ENCODE measurements at places on chromosomes 7 and 10.
A peak's percentile ranks its signal among the peaks of the same experiment; 100 is the strongest.

DNA sequence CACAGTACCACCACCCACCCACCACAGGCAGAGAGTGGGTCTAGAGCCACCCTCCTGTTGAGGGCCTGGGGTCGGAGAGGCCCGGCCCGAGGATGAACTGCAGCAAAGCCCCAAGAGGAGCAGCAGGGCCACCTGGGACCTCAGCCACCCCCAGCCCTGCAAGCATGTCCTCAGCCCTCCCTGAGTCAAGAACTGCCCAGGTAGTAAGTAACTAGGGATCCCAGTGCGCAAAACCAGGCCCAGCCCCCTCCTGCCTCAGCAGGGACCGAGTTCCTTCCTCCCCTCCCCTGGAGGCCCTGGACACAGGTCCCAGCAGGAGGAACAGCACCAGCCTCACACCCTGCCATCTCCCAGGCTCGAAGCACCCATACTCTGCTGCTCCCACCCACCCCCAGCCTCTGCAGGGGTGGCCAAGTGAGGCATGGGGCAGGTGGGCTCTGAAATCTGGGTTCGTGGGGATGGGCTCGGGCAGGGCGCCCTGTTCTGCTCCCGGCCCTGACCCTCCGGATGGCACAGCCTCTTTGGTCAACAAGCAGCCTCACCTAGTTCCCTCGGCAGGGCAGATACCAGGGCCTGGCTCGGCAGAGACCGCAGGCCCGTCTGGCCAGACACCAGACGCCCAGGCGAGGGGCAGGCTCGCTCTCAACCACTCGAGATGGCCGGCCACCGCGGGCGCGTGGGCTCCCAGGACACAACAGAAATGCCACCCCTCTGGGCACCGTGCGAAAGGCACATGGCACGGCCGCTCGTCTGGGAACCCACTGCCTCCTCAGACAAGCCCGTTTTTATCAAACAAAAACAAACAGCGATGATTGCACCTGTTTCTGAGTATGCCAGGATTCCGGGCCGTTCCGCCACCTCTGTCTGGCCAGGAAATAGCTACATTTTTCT, 15.2 kb downstream of the PDGFA start:
- no peak for DNase-seq

GRCh38 chr7:101687081-101687480, 58.0 kb upstream of the MYL10 start:
- no peak for DNase-seq

- peak; percentile 45 for DNase-seq
Measured at GRCh38 chr10:124677749-124678556, 66.2 kb downstream of the FAM53B start.

- no peak for DNase-seq
Measured at GRCh38 chr7:16712916-16713315, 40.6 kb upstream of the TSPAN13 start.

- DNase-seq: no peak
Measured at GRCh38 chr10:96625173-96625572, 38.4 kb upstream of the TM9SF3 start.

- no peak for DNase-seq
Measured at GRCh38 chr10:110058212-110058611, 50.4 kb downstream of the ADD3 start.

GRCh38 chr7:8739837-8740236, 306.4 kb downstream of the NXPH1 start:
- no peak for DNase-seq

DNA sequence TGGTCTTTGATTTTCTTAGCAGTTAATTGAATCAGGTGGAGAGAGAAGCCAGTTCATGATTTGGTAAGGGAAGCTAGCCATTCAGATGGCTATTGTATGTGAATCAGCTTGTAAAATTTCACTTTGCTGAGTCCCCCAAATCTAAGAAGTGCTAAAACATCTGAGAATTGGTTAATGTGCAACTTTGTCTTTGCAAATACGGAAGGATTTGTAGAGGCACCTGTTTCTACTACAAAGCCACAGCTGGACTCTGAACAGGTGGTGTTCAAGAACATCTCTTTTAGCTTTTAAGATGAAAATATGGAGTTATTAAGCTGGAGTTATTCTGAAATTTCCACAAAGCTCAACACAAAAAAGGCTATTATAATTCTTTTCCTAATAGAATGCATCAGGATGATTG, 132.6 kb downstream of the VPS50 start:
- DNase-seq: no peak

DNA sequence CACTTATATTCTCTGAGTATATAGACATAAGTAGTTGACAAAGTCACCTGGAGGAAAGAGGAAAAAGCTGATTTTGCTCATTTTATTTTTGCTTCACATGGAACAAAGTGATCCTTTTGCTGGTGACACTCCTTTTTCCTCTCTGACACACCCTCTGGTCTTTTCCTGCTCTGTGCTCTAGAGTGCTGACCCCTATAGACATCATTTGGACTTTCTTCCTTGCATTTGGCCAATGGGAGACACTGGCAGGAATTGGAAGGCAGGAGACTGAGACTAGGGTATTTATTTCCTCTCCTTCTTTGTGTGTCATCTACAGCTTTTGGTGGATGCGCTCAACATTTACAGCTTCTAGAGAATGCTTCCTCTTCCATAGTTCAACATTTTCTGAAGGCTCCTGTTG, 1078.1 kb downstream of the SORCS1 start:
- no peak for DNase-seq

GRCh38 chr7:107951896-107952295, 51.1 kb downstream of the LAMB1 start:
- DNase-seq: no peak

- DNase-seq: no peak
Measured at GRCh38 chr10:77424257-77424656, 213.4 kb downstream of the KCNMA1 start.

GRCh38 chr10:107477266-107477665, 312.8 kb upstream of the SORCS1 start:
- no peak for DNase-seq

- no peak for DNase-seq
Measured at GRCh38 chr10:69869291-69869961, 67.7 kb downstream of the COL13A1 start.

- no peak for DNase-seq
Measured at GRCh38 chr10:106707657-106708056, 456.8 kb downstream of the SORCS1 start.

DNA sequence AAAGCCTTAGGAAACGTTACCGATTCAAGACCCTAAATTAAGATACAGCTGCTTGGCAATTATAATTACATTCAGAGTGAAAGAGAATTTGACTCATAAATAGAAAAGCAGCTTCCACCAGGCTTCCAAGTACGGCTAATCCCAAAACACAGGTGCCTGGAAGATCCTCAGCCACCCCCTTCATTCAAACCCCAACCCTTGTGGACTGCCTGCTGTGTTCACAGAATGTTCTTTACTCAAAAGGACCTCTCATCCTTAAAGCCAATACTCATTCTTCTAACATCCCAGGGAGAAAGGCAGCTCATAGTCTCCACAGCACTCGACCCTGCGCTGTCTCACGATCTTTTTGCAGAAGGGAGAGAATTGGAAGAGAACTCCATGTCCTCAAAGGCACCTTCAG, 32.9 kb downstream of the RNF32 start:
- DNase-seq: no peak

DNA sequence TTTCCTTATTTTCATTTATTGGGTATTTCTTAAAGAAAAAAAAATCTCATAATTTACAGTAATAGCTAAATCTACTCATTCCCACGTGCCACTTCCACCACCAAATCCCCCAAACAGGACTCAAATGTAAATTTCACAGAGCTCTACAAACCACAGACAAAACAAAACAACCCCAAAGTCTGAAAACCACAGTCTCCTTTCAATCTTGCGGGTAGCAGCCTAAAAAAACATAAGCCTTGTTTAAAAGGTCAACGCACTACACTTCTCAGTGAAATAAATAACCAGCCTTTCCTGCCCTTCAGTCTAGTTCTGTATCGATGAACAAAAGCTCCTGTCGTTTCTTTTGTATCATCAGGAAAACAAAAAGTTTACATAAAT, 121.8 kb upstream of the AFAP1L2 start:
- no peak for DNase-seq

DNA sequence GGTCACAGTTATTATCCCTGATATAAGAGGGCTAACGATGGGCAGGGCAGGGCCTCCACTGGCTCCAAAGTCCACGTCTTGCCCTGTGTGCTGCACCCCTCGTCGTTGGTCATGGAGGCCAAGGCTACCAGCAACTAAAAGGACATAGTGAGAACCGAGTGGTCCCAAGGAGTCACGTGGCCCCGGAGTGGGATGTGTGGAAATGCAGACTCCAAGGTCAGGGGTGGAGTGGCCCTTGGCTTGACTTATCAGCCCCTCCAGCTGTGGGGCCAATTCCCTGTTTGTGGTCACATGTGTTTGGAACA, 30.7 kb downstream of the BTBD16 start:
- no peak for DNase-seq

DNA sequence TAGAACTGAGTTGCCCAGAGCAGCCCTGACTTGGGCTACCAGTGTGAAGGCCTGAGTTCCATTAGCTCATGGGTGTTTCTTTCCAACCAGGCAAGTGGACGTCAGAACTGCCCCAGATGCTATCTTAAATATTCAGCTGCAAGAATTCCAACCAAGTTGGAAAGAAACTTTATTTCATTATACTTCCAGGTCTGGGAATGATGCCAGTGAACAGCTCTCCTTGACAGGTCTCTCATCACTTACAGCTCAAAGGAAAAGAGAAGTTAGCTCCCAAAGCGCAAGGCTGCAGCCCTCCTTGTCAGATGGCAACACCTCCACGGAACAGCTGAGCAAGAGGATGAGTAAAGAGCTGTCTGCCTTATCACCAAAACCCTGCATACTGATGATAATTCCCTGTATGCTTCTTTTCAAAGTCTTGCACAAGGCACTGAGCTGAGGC, 255.5 kb upstream of the AOAH start:
- DNase-seq: no peak

- no peak for DNase-seq
Measured at GRCh38 chr10:76915316-76915715, 722.3 kb downstream of the KCNMA1 start.

- no peak for DNase-seq
Measured at GRCh38 chr10:97532935-97533671, 34.4 kb downstream of the UBTD1 start.

- no peak for DNase-seq
Measured at GRCh38 chr7:142889816-142890215, 4.3 kb upstream of the TRPV6 start.

DNA sequence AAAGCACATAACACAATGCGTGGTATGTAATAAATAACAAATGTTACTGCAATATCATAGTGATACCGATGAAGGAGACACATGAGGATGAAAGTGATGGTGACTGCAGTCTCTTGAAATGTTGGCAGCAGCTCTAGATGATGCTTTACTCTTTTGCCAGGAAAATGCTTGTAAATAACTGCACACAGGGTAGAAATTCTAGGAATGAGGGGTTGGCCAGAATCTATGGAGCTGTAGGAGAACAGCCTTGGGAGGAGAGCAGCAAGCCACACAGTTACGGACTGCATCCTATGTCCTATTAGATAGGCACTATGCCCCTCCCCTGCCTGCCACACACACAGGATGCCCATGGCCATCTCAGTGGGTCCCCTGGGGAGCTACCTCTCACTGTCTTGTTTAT, 97.6 kb upstream of the GSDME start:
- DNase-seq: no peak

GRCh38 chr10:116598329-116598728, 7.6 kb downstream of the PNLIPRP1 start:
- no peak for DNase-seq

DNA sequence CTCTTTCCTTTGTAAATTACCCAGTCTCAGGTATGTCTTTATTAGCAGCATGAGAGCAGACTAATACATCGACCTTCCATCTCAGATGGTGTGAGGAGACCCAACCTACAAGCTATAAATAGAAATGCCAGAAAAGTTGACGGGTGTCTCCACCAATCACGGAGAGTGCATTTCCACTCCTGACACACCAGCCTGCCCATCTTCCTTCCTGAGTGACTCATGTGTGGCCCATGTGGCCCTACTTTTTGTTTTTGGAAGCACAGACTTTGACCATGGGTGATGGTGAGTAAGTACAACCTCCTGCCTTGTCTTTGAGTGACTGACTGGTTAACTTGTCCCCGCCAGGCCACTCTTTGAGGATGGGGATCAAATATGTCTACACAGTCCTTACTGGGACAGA, 147.0 kb downstream of the OAT start:
- no peak for DNase-seq

DNA sequence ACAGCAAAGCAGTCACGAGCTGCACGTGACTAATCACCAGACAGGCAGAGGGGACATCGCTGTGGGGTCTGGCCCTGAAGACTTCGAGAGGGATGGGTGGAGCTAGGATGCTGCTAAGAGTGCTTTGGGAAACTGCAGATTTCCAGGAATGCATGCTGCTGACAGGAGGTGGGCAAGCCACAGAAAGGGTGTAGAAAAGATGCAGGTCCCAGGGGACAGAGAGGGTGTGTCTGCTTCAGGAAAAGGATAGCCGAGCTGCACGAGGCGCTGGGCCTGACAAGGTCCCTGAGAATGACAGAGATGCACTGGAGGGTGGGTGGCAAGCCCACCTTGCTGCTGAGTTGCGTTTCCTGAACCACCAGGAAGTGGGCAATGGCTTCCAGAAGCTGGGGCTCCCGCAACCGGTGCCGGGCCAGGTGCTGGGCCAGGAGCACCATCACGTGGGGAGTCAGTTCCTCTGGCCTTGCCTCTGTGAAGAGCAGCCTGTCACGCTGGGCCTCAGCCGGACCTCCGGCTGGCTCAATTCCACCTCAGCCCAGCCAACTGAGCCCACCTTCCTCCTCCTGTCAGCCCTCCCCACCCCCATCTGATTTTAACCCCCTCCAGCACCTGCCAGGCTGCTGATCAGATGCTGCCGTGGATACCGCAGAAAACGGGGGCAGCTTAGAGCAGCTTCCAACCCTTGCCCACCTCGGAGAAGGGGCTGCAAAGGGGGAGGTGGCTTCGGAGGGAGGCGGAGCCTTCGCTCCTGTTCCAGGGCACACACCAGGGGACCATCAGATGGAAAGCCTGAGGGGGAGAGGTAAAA, 2.2 kb downstream of the FASTK start:
- no peak for DNase-seq

DNA sequence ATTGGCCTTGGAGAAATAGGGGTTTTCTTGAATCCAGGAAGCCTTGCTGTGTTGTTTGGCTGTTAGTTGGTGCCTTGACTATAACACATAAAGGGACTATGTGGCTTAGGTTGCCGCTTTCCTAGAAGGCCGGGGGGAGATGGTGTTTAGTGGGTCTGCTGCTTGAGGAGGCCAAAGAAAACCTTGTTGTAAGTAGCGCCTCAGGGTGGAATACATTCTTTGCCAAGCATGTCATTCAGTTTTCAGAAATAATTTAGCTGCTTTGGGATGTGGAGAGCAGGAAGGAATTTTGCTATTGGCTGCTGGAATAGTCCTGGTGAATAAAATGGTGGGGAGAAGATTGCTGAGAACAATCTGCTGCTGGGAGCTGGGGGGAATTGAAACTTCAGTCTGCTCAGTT, 132.9 kb upstream of the WNT16 start:
- no peak for DNase-seq

- no peak for DNase-seq
Measured at GRCh38 chr7:85887133-85887532, 700.3 kb upstream of the SEMA3D start.

- peak; percentile 26 for DNase-seq
Measured at GRCh38 chr10:93445097-93445960, 36.8 kb downstream of the MYOF start.

- DNase-seq: no peak
Measured at GRCh38 chr10:56722912-56723311, 361.9 kb upstream of the ZWINT start.

Data from NCI-H1694 (cell line).